ENCODE measurements at places on chromosomes 12 and 14.

DNA sequence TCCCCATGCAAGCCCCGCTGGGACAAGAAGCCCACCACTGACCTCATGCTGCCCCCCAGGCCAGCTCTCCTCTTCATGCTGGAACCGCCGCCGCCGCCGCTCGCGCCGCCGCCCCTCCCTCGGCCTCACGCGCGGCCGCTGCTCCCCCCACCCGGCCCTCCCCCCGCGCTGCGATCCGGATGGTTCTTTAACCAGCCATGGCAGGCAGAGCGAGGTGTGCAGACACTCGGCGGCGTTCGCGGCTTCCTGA is at the start of gene DCAF5:
Gene DCAF5, minus strand, starts transcription at position 218 of the 250 bp plus-strand sequence. Its CDS starts 141 bp downstream, at position 77.
- peak; percentile 87 for DNase-seq

- no peak for DNase-seq
Measured at GRCh38 chr14:84750284-84750683, 779.7 kb upstream of the FLRT2 start.

- DNase-seq, result no peak
Measured at GRCh38 chr12:88227871-88228270, 85.8 kb downstream of the TMTC3 start.

GRCh38 chr14:50215416-50215815 is 16.0 kb downstream of the SOS2 start:
- no peak for DNase-seq

DNA sequence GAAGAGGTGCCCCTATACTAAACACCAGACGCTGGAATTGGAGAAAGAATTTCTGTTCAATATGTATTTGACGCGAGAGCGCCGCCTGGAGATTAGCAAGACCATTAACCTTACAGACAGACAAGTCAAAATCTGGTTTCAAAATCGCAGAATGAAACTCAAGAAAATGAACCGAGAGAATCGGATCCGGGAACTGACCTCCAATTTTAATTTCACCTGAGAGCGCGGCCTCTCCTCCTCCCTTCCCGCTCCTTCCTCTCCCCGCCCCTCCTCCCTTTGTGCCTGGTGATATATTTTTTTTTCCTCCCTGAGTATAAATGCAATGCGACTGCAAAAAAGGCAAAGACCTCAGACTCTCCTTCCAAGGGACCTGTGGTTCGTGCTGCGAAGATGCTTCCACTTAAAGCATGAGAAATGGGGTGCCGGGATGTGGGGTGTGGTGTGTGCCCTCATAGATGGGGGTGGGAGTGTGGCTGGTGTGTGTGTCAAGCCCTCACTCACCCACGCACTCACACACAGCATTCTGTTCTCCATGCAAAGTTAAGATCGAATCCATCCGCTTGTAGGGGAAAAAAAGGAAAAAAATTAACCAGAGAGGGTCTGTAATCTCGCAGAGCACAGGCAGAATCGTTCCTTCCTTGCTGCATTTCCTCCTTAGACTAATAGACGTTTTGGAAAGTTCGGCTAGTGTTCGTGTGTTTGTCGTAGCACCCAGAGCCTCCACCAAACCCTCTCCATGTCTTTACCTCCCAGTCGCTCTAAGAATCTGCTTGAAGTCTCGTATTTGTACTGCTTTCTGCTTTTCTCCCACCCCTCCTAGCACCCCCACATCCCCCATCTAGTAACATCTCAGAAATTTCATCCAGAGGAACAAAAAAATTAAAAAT is 4.5 kb downstream of the HOXC10 start:
- no peak for DNase-seq

GRCh38 chr14:59360923-59361794 is 104.0 kb downstream of the GPR135 start:
- DNase-seq, result no peak

- no peak for DNase-seq
Measured at GRCh38 chr12:114747012-114747858, 63.3 kb upstream of the TBX3 start.

DNA sequence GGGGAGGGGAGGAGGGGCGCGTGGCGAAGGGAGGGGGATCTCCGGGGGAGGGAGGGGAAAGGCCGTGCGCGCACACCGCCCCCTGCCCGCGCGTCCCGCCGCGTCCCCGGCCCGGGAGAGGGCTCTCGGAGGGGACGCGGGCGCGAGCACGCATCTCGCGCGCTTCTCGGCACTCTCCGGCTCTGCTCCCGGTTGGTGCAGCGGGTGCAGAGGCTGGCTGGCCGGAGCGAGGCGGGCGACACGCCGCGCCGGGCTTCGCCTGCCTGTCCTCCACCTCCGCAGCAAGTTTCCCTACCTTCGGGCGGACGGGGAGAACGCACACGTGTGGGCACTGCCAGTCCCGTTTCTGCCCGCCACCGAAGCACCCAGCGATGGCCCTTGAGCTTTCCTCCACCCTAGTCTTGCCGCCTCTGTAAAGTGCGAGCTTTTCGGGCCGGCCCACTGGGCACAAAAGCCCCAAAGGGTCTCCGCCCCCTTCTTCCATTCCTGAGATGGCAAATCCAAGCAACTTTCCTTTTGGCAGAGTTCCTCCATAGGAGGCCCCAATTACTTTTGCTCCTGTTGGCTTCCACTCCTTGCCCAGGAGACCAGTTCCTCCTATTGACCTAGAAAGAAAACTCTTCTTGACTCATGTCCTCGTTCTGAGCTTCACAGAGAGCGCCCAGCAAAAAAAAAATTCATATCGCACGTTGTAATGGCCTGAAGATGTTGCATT is 363 bp upstream of the CSAD start:
- no peak for DNase-seq

GRCh38 chr14:37048666-37049071 is 123.7 kb downstream of the SLC25A21 start:
- no peak for DNase-seq

GRCh38 chr12:107938446-107938845 is 163.9 kb downstream of the ASCL4 start:
- no peak for DNase-seq

DNA sequence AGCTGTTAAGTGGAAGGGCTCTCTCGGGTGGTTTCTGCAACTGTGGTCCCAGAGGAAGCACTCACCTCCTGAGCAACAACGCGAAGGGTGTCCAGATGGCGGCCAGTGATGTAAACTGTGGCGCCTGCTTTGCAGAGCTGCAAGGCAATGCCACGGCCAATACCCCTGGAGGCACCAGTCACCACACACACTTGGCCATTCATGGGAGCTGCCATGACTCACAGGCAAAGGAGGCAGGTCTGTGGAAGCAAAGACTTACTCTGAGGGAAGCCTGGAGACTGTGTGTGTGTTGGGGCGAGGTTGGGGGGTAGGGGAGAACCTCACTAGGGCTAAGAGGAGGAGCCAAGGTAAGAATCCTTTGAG is 707 bp downstream of the DHRS1 start:
- DNase-seq, result no peak

DNA sequence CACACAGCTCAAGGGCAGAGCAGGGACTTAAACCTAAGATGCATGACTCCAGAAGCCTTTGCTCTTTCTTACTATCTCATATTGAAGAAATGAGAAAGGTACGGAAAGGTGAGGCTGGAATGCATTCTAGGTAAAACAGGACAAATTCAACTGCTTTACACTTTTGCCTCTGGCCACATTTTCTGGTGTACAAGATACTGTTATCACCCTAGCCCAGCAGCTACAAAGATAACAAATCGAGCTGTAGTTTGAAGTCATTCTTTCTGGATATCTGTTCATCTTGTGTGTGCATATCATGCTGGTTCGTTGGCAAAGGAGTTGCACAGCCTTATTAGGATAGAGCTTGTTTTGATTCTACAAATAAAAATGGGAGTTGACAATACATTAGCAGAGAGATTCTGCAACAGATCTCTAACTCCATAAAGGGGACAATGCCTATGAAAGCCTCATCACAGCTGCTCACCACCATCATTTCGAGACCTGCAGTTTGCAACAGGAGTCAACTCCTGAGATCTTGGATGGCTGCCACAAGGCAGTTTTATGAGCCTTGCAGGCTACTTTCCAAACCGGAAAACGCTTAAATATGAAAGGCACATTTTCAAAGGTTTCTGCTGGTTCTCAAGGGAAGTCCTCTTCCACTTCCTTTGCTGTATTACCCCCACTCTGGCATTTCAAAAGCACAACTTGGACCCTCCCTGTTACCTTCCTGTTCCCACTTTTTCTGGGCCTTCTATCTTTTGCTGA is 64.9 kb downstream of the STXBP6 start:
- DNase-seq, result no peak

DNA sequence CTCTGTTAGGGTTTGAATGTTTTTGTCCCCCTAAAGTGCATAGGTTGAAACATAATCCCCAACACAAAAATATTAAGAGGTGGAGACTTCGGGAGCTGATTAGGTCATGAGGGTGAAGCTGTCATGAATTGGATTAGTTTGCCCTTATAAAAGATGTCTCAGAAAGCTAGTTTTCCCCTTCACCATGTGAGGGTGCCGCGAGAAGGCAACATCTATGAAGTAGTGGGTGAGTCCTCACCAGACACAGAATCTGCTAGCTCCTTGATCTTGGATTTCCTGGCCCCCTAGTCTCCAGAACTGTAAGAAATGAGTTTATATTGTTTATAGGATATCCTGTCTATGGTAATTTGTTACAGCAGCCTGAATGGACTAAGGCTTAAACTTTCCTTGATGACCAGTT is 301.5 kb upstream of the ATP2B1 start:
- DNase-seq, result no peak

DNA sequence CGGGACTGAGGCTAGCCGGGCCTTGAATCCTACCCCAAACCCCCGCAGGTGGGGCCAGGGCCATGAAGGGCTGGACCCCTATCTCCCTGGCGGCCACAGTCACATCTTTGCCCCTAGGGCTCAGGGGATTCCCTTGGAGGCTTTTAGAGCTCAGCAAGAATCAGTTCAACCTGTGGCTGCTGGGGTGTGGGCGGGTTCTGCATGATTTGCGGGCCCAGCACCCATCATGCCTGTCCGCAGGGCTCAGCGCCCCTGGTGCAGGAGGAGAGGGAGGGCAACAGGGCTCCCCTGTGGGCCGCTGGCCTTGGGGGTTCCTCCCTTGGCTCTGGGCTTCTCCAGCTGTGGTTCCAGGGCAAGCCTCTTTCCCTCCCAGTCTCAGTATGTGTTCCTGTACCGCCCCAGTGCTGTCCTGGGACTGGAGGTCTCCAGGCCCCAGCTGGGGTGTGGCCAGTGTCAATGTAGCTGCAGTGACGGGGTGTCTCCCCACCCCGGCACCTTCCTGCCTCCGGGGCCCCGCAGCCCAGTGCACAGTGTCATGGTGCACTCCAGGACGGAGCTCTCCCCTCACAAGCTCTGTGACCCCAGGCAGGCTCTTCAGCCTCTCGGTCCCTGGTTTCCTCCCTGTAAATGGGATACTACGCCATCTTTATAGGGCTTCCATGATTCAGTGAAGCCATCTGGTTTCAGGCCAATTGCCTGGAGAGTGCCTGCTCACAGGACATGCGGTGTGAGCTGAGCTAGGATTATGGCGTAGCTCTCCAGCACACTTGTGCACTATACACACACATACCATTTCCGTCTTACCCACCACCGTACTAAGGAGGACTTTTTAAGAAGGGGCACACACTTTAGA is 9.9 kb upstream of the LBHD2 start:
- no peak for DNase-seq

DNA sequence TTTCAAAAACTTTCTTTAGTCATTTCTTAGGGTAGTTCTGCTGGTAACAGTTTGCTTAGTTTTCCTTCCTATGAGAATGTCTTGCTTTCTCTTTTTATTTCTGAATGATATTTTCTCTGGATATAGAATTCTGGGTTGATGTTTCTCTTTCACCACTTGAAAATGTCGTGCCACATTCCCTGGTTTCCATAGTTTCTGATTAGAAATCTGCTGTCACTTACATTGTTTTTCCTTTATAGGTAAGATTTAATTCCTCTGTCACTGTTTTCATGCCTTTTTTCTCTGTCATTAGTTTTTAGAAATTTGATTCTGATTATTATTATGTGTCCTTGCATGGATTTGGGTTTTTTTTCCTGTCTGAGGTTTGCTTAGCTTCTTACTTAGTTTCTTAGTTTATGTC is 77.3 kb upstream of the PCNX4 start:
- no peak for DNase-seq

DNA sequence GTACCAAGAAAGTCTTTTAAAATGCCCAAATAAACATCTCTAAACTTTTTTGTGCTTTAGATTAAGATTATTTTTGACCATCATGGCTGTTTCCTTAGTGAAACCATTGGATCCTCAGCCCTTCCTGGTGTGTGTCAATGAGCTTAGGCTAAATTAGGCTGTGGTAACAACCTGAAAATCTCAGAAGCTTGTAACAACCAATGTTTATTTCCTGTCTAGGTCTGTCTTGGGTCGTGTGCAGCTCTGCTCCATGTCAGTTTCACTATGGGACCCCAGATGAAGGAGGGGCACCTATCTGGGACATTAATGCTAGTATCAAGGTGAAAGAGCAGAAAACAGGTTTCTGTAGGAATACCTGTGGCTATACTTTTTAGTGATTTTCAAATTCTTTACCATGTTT is 49.9 kb downstream of the KCNMB4 start:
- no peak for DNase-seq

DNA sequence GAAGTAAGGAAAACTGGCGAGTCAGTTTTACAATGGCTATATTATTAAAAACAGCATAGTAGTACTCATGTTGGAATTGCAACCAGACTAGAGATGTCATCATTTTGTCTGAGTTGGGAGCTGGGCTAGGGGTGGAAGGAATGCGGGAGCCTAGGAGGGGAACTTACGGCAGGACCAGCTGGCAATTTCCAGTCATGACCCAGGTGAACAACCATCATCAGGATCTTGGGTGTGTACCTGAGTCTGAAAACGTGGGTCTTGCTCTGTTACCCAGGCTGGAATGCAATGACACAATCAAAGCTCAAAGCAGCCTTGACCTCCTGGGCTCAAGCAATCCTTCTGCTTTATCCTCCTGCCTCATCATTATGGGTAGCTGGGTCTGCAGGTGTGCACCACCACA is 50.9 kb downstream of the ALG10B start:
- no peak for DNase-seq

DNA sequence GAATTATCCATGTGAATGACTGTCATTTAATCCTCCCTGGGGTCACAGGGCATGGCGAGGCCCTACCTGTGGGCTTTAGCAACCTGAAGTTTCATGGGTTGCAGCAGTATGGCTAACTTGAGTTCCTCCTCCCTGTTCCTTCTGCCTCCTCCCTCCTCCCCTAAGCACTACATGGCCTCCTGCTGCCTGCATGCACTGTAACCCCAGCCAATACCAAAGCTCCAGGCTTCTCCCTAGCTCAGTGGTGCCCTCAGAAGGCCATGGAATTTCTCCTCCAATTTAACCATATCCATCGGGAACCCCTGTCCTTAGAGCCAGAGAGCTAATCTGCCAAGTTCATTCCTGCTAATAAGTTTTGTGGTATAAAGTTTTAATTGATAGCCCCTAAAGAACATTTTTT is 95.1 kb downstream of the NT5DC3 start:
- no peak for DNase-seq

- no peak for DNase-seq
Measured at GRCh38 chr14:96090441-96091148, 51.4 kb downstream of the C14orf132 start.

DNA sequence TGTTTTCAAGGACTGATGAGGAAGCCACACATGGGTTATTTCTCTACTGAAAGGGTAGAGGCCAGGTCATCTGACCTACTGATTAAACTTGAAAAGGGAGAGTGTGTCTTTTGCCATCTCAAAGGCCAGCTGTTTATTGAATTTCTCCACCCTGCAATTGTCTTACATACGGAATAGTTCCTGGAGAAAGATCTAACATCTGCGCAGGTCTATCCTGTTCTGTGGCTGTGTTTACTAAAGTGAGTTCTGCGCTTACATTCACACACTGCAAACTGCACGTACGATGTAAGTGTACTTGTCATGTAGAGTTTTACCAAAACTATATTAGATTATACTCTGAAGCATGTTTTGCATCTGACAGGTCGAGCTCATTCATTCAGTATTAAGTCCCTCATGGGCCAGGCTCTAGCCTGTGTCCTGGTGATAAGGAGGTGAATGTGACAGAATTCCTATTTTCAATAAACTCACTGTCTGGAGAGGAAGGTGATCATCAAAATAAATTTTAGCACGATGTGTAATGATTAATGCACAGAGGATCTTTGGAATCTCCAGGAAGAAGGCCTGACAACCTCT is 96.6 kb downstream of the PRKCH start:
- no peak for DNase-seq

All from naive thymus-derived CD8-positive, alpha-beta T cell (primary cell).